Memory B cell (primary cell): ENCODE measurements at places on chromosomes 2 and 18.

GRCh38 chr2:212547716-212548454 is 9.3 kb upstream of the ERBB4 start:
- H3K27ac ChIP-seq = no peak overlapping the region
- no peak for DNase-seq
- no peaks in the 10 kb centered on the region for H3K27me3 ChIP-seq
- no peak overlapping the region for H3K4me3 ChIP-seq
- no peaks in the 10 kb centered on the region for H3K4me1 ChIP-seq

- H3K4me3 ChIP-seq = no peak overlapping the region
- H3K27ac ChIP-seq = no peak overlapping the region
- H3K4me1 ChIP-seq = no peaks in the 10 kb centered on the region
- no peaks in the 10 kb centered on the region for H3K36me3 ChIP-seq
These were observed 263.3 kb upstream of the PKDCC start for GRCh38 chr2:41784496-41784895.

GRCh38 chr2:187509667-187510417 is 44.4 kb downstream of the TFPI start:
- no peaks in the 10 kb centered on the region for H3K4me1 ChIP-seq
- H3K4me3 ChIP-seq = no peak overlapping the region
- H3K27ac ChIP-seq = no peak overlapping the region
- DNase-seq = no peak
- no peaks in the 10 kb centered on the region for H3K27me3 ChIP-seq

GRCh38 chr2:175233135-175233719 is 51.7 kb upstream of the ATP5MC3 start:
- peaks cover 11% of the 10 kb centered on the region for H3K4me1 ChIP-seq
- H3K27me3 ChIP-seq = peaks cover 2% of the 10 kb centered on the region
- no peak for DNase-seq
- H3K36me3 ChIP-seq = peaks cover 1% of the 10 kb centered on the region

GRCh38 chr2:692767-693166 is 15.6 kb upstream of the TMEM18 start:
- no peaks in the 10 kb centered on the region for H3K27me3 ChIP-seq
- H3K27ac ChIP-seq = peak overlapping the region; percentile 6
- H3K4me1 ChIP-seq = peaks cover 20% of the 10 kb centered on the region
- H3K4me3 ChIP-seq = no peak overlapping the region
- no peak for DNase-seq
